GM12878 (cell line): ENCODE measurements at places on chromosomes 13 and 19. TPM values are rescaled to one million over a fixed set of nuclear protein-coding genes. Genes with fewer than 3 reads are reported as not detected.

GRCh38 chr19:44848812-44849447 is 2.8 kb downstream of the NECTIN2 start:
- H3K27ac ChIP-seq, result no peak overlapping the region
- H3K36me3 ChIP-seq, result no peaks in the 10 kb centered on the region
- DNase-seq, result no peak

GRCh38 chr13:109162248-109163036 is 533.0 kb downstream of the MYO16 start:
- peaks cover 29% of the 10 kb centered on the region for H3K4me1 ChIP-seq
- H3K36me3 ChIP-seq, result no peaks in the 10 kb centered on the region
- H3K27me3 ChIP-seq, result no peaks in the 10 kb centered on the region
- peak overlapping the region; percentile 62 for H3K4me3 ChIP-seq
- H3K27ac ChIP-seq, result peak overlapping the region; percentile 86

Gene GPR18
- 3.9 and 4.8 TPM in 2 replicates for total RNA-seq

- H3K4me3 ChIP-seq, result no peak overlapping the region
- no peak overlapping the region for H3K27ac ChIP-seq
- H3K4me1 ChIP-seq, result peaks cover 2% of the 10 kb centered on the region
- H3K27me3 ChIP-seq, result no peaks in the 10 kb centered on the region
Observed at GRCh38 chr19:19672816-19673215, 4.2 kb downstream of the ZNF101 start.

- DNase-seq, result no peak
- no peak overlapping the region for H3K4me3 ChIP-seq
- H3K27ac ChIP-seq, result no peak overlapping the region
- H3K36me3 ChIP-seq, result no peaks in the 10 kb centered on the region
- no peaks in the 10 kb centered on the region for H3K27me3 ChIP-seq
- no peaks in the 10 kb centered on the region for H3K4me1 ChIP-seq
Observed at GRCh38 chr13:65677906-65678305, 1552.2 kb downstream of the PCDH9 start.

Gene NXNL1
- total RNA-seq, result not detected in 2 replicates

Gene ZNF266
- 29.9 and 30.9 TPM in 2 replicates for total RNA-seq

GRCh38 chr19:18648973-18649315 is 12.1 kb downstream of the KLHL26 start:
- no peak overlapping the region for H3K4me3 ChIP-seq
- peaks cover 18% of the 10 kb centered on the region for H3K4me1 ChIP-seq
- no peaks in the 10 kb centered on the region; the same call in 1 of the 2 replicates for H3K36me3 ChIP-seq
- H3K27me3 ChIP-seq, result no peaks in the 10 kb centered on the region
- no peak for DNase-seq
- no peak overlapping the region for H3K27ac ChIP-seq

GRCh38 chr13:28220166-28220565 is 81.8 kb downstream of the PAN3 start:
- H3K4me3 ChIP-seq, result no peak overlapping the region
- no peak for DNase-seq
- no peaks in the 10 kb centered on the region for H3K27me3 ChIP-seq
- 0 out of 2 replicates have a peak, but pooled peaks cover 3% of the 10 kb centered on the region for H3K4me1 ChIP-seq
- H3K27ac ChIP-seq, result no peak overlapping the region

DNA sequence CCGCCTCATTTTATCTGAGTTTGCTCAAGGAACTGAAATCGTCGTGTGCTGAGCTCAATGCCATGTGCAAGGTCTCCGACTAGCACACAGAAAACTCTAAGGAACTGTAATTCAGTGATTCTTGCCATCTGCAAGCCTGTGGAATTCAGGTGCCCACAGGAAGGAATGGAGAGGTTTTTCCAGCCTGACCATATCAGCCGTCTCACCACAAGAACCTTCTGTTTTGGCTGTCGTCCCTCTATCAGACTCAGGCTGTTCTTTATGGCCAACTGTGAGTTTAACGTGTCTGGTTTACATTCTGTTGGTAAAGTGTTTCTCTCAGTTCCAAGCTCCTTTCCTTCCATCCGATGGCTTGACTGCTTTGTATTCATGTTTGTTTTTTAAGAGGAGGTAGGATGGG is 293.5 kb downstream of the SPRY2 start:
- no peak overlapping the region for H3K4me3 ChIP-seq
- no peaks in the 10 kb centered on the region for H3K36me3 ChIP-seq
- DNase-seq, result no peak
- H3K27me3 ChIP-seq, result no peaks in the 10 kb centered on the region
- H3K4me1 ChIP-seq, result peaks cover 21% of the 10 kb centered on the region

DNA sequence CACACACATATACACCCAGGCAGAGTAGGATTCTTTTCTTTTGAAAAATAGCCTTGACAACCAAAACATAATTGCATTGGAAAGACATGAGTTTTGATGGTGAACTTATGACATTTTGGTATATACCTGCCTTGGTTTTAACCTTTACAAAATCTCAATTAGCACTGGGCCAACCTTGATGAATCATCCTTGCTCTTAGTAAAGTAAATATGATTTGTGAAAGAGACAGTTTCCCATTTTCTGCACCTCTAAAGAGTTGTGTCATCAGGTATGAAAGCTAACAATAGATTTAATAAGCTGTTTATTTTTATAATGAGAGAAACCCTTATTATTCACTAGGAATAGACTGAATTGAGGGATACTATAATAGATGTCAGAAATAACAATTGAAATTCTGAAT is 15.7 kb upstream of the ENOX1 start:
- H3K36me3 ChIP-seq, result no peaks in the 10 kb centered on the region
- H3K4me1 ChIP-seq, result no peaks in the 10 kb centered on the region
- no peaks in the 10 kb centered on the region for H3K27me3 ChIP-seq
- no peak overlapping the region for H3K4me3 ChIP-seq
- H3K27ac ChIP-seq, result no peak overlapping the region

DNA sequence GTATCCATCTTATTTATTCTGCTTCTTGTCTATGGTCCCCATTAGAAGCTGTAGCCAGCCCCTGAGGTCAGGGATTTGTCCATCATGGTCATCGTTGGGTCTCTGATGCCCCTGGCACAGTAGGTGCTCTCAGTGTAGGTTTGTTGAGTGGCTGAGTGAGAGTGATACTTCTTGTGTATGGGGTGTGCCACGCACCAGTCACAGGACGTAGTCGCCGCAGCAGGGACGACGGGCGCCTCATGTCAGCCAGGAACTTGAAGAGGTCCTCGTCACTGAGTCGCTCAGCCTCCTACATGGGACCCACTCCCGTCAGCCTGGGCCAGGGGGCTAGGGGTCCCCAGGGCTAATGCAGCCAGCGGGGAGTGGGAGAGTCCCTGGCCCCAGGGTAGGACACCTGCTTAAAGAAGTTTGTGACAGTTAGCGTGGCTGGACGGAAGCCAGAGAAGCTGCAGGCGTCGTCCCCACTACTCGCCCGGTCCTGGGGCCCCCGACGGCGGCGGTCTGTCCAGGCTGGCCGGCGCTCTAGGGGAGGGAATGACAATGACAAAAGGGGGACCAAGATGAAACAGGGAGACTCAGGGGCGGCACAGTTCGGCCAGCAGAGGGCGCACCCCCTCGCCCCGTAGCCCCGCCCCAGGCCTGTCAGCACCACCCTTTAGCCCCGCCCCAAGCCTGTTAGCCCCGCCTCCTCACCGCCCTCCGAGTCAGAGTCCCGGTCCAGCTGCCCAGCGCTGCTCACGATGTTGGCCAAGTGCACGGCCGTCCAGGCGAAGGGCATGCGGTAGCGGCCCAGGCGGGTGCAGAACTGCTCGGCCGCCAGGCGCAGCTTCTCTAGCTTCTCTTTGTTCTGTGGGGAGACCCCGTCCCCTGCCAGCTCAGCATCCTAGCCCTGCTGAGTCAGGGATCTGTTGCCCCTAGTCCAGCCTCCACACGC is 3.7 kb downstream of the ANGPTL8 start:
- peak; percentile 4 for DNase-seq
- H3K27me3 ChIP-seq, result no peaks in the 10 kb centered on the region
- no peaks in the 10 kb centered on the region for H3K36me3 ChIP-seq

Gene PSG6
- total RNA-seq, result not detected in 2 replicates

GRCh38 chr13:98406971-98407370 is 169.9 kb downstream of the STK24 start:
- DNase-seq, result no peak
- H3K27ac ChIP-seq, result no peak overlapping the region
- H3K4me3 ChIP-seq, result no peak overlapping the region
- H3K27me3 ChIP-seq, result no peaks in the 10 kb centered on the region

- no peak overlapping the region for H3K27ac ChIP-seq
- H3K36me3 ChIP-seq, result no peaks in the 10 kb centered on the region
- DNase-seq, result no peak
- H3K27me3 ChIP-seq, result no peaks in the 10 kb centered on the region
- H3K4me3 ChIP-seq, result no peak overlapping the region
- H3K4me1 ChIP-seq, result no peaks in the 10 kb centered on the region
Observed at GRCh38 chr13:71831716-71832115, 35.3 kb downstream of the DACH1 start.

Gene PNKP
- 61.4 and 82.3 TPM in 2 replicates for total RNA-seq

Gene ZNF121
- 44.9 and 47.1 TPM in 2 replicates for total RNA-seq

Gene BCL2L12
- total RNA-seq, result 81.9 and 83.5 TPM in 2 replicates

- no peaks in the 10 kb centered on the region for H3K36me3 ChIP-seq
- no peak for DNase-seq
- no peaks in the 10 kb centered on the region for H3K4me1 ChIP-seq
Observed at GRCh38 chr13:63942372-63942771, 2526.7 kb upstream of the PCDH20 start.

Gene SLC25A15
- total RNA-seq, result 16.0 and 18.5 TPM in 2 replicates
